ENCODE measurements at places on chromosomes 7 and 10.

DNA sequence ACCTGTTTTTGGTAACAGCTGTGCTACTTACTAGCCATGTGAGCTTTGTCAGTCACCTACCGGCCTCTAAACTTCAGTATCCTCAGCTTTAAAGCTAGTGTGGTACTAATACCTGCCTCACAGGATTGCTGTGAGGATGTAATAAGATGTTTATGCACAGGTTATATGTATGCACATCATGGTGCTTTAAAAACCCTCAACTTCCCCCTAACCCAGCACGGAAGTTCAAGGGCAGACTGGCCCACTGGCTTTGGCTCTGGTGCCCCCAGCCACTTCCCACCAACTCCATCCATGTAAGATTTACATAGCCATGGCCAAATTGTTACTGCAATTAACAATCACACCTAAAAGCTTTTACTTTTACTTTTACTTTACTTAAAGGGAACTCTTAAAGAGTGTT lies 676.0 kb upstream of the GALNT17 start:
- DNase-seq, result no peak

DNA sequence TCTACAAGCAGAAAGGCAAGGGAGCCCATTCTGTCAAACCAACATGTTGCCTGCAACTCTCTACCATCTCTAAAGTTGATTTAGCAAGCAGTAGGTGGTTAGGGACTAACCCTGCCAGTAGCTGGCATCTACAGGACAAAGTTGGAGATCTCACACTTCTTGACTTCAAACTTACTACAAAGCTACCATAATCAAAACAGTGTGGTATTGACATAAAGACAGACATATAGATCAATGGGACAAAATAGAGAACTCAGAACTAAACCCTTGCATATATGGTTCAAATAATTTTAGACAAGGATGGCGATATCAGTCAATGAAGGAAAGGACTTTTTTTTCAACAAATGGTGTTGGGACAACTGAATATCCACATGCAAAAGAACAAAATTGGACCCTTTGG lies 84.9 kb downstream of the MAP3K8 start:
- DNase-seq, result no peak

GRCh38 chr10:13440185-13441061 lies 88.4 kb downstream of the BEND7 start:
- DNase-seq, result peak; percentile 65

DNA sequence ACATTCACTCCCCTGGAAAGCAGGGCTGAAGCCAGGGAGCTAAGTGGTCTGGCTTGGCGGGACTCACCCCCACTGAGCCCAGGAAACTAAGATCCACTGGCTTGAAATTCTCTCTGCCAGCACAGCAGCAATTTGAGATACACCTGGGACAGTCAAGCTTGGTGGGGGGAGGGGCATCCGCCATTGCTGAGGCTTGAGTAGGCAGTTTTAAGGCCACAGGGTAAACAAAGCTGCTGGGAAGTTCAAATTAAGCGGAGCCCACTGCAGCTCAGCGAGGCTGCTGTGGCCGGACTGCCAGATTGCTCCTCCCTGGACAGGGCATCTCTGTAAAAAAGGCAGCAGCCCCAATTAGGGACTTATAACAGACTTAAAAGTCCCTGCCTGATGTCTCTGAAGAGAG lies 108.2 kb upstream of the FAM13C start:
- no peak for DNase-seq

DNA sequence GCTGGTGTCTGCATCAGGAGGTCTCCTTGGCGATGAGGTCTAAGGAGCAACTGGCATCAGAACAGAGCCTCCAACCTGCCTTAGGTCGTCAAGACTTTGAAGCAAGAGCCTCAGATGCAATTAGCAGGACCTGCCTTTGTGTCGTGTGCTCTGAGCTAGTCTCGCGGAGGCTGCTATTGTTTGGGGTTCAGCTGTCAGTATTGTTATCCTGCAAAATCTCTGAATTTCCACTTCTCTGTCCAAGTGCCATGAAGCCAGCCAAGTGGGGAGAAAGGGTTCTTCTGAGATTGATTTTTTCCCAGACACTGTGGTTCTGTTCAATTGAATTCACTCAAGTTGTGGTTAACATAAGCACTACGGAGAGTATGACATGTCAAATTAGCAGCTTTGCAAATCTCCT lies 78.7 kb downstream of the ADARB2 start:
- no peak for DNase-seq

GRCh38 chr7:1690359-1690958 lies 20.4 kb downstream of the ELFN1 start:
- DNase-seq, result no peak

DNA sequence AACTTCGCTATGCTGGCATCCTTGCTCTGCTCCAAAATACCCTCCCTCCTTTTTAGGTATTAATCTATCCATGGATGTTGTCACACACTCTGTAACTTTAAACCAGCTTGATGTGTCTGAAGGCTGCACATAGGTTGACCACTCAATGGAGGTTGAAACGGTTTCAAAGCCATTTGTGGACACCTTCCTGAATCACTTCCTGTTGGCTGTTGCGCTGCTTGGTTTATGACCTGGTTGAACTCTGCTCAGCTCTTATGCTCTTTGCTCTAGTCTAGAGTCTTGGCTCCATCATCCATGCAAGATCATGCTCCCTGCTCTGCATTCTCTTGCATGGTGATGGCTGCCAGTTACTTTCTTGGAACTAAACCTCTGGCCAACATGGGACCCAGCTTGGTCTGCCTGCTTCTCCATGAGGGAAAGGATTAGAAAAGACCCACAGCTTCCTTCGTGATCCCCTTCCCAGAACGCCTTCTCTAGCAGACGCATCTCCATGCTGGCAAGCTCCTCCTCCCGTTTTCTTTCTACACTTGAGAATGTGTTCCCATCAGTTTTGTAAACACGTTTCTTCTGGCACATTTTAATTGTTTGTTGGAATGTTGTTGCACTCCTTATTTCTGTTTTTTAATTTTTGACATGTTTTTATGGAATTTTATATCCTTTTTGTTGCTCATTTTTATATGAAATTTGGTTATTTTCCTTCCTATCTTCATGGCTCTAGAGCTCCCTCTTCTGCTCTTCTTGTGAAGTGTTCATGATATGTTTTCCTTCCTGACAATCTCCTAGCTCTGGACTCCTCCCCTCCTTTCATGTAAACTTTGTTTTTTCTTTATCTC lies 149.8 kb downstream of the XPNPEP1 start:
- no peak for DNase-seq

GRCh38 chr10:72328829-72329204 lies 25.9 kb downstream of the DNAJB12 start:
- no peak for DNase-seq

- DNase-seq, result no peak
These were observed 28.9 kb downstream of the MINDY4 start for GRCh38 chr7:30799976-30800661.

DNA sequence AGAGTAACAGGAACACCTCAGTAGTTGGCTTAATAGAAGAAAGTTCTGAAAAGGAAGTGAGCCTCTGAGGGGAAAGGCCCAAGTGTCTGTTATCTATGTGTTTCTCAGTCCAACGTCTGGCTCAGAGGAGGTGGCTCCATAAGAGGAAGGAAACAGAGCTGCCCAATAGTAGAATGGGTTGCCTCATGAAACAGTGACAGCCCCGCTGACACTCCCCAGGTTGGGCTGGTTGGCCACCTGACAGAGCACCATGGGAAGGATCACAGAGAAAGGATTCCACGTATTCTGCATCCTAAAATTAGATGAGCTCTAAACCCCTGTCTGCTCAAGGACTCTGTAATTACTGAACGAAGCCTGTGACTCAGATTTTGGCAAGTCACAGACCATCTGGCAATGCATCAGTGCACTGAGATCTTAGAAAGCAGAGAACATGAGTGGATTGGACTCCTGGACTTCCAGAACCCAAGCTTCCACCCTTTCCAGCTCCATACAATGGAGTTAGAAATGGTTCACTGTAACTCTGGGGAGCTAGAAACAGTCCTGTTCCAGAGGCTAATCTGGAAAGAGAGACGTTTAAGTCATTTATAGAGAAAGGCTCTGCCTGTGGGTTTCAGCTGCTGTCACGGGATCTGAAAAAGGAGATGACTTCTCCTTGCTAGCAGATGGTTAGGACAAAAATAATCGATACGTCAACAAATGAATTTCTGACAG lies 2.9 kb downstream of the PKD2L1 start:
- DNase-seq, result peak; percentile 50

DNA sequence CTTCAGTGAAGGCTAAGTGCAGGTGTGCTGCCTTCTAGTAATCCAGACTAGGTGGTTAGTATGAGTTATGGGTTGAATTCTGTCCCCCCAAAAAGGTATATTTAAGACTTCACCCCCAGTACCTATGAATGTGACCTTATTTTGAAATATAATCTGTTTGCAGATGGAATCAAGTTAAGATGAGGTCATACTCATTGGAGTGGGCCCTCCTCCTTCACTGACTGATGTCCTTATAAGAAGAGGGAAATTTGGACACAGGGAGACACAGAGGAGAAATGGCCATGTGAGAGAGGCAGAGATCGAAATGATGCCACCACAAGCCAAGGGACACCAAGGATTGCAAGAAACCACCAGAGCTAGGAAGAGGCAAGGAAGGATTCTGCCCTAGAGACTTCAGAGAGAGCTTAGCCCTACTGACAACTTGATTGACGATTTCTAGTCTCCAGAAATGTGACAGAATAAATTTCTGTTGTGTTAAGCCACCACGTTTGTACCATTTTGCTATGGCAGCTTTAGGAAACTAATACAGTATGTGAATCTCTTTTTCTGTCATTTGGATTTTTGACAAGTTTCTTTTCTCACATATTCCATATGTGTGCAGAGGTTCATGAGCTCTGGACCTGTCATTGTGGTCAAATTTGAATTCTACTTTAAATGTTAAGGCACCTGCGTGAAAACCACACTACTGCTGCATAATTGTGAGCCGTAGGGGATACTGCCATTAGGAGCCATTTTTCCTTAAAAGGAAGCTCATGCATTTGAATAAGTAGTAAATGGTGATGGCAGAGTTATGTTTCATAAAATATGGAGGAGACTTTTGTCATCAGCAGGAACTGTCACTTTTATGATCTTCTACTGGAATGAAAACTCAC lies 2.6 kb upstream of the RPA3 start:
- DNase-seq, result no peak

DNA sequence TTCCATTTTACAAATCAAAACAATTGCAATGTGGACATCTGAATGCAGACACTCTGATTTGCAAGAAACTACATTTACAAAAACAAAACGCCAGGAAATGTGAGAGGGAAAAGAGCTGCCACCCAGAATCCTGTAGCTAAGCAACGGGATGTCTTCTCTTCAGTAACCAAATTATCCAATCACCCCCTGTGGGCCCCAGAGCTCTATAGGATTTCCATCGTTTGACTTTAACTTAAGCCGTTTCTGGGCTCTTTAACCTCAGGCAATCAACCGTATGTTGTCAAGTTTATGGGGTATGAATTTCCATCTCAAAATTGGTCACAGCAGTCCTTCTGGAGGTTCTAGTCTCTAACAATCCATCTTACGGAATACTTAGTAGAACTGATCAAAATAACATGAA lies 240.5 kb downstream of the ETV1 start:
- no peak for DNase-seq

GRCh38 chr10:31912898-31913850 lies 15.5 kb downstream of the ARHGAP12 start:
- no peak for DNase-seq

GRCh38 chr7:43877968-43878864 lies 8.9 kb upstream of the MRPS24 start:
- no peak for DNase-seq

GRCh38 chr10:88158526-88159122 lies 295.2 kb downstream of the PTEN start:
- DNase-seq, result no peak

DNA sequence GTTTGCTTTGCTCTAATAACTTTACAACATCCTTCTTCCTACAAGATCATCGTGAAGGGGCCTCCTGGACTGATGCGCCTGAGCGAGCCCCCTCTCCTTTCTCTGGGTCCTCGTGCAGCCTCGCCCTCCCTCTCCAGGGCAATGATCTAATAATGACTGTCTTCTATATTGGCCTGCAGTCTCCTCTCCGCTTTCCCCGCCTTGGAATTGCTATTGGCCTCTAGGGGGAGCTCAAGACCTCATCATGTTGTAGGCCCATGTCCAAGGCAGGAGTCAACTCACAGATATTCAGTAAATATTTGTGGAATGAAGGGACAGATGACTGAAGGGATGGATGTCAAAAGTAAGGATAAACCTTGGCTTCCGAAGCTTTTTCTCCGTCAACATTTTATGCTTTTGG lies 1180.3 kb downstream of the TYW1 start:
- DNase-seq, result no peak

DNA sequence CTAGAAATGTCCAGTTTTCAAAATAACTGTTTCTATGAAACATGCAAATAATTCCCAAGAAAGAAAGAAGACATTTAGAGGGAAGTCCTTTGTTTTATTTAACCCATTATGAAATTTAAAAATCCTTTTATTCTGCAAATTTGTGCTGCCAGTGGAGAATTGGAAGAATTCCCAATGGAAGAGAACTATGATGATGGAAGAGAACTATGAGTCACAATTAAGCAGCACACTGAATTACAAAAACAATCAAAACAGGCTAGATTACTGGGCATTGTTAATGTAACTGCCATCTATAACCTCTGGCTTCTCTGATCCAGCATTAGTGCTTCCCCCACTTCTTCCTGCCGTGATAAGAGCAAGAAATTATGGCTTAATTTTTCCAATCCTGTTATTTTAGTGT lies 126.2 kb upstream of the FEZF1 start:
- DNase-seq, result no peak

DNA sequence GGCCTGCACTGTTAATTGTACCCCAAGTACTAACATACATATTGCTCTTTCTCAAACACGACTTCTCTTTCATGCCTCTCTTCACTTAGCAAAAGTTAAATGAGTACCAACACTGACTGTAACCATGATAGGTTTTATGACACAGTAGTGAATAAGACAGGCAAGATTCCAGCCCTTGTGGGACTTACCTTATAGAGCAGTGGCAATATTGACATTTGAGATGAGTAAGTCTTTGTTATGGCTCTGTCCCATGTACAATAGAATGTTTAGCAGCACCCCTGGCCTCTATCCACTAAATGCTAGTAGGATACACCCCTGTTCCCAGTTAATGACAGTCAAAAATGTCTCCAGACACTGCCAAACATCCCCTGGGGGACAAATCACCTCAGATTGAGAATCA lies 11.9 kb upstream of the COL1A2 start:
- DNase-seq, result no peak

DNA sequence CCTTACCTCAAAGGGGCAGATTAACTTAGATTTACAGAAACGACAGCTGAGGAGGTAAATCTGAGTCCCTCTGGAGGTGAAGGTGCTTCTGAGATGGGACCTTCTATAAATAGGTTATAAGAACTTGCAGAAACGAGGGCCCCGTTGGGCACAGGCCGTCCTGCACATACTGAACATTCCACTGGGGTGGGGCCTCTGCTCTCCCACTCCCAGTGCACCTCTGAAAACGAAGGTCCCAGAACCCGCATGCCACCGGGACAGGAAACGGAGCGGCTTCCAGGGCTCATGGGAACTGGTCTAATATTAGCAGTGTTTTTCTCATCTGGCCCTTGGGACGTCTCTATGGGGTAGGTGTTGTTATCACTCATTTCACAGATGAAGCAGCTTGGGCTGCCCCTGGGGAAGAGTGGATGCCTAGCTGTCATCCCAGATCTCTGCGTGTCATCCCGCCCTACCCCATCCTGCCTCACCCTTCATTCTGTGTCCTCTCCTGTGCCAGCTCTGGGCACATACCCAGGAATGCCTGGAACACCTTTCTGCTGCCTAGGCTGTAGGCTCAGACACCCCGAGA lies 19.6 kb downstream of the C10orf62 start:
- DNase-seq, result no peak

- DNase-seq, result no peak
These were observed 112.0 kb downstream of the UBE2H start for GRCh38 chr7:129840757-129841156.

GRCh38 chr10:3780021-3780770 lies 4.8 kb downstream of the KLF6 start:
- DNase-seq, result no peak

All from activated B cell treated with CpG ODN at 0.5 μM for 24 hours (primary cell).